ENCODE measurements at places on chromosomes 2 and 18.
A peak's percentile ranks its signal among the peaks of the same experiment; 100 is the strongest.

- no peaks in the 10 kb centered on the region for H3K36me3 ChIP-seq
- no peak overlapping the region for H3K4me3 ChIP-seq
- H3K4me1 ChIP-seq: no peaks in the 10 kb centered on the region
- no peaks in the 10 kb centered on the region for H3K27me3 ChIP-seq
- no peak for DNase-seq
- H3K27ac ChIP-seq: no peak overlapping the region
Observed at GRCh38 chr2:177767768-177768167, 304.8 kb downstream of the PDE11A start.

- H3K27ac ChIP-seq: no peak overlapping the region
- DNase-seq: no peak
- H3K27me3 ChIP-seq: no peaks in the 10 kb centered on the region
- no peak overlapping the region for H3K4me3 ChIP-seq
- no peaks in the 10 kb centered on the region for H3K36me3 ChIP-seq
- H3K4me1 ChIP-seq: peaks cover 15% of the 10 kb centered on the region
Observed at GRCh38 chr2:68426848-68427579, 40.1 kb downstream of the FBXO48 start.

DNA sequence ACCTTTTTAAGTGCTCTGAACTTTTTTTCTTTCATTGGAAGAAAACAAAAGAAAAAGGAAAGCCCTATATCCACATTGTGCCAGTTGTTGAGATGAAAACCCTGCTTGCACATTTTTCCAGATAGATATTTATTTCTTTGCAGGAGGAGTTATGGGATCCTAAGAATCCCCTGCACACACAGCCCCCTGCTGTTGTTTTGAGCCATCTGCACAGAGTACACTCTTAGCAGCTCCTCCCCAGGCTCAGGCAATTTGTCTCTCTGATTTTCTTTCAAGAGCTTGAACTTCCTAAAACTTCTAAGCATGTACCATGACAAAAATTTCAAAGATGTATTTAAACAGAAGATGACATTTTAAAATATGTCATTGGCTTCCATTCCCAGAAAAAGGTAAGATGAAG is 436.9 kb downstream of the METTL4 start:
- no peaks in the 10 kb centered on the region for H3K4me1 ChIP-seq
- no peak overlapping the region for H3K27ac ChIP-seq
- no peak overlapping the region for H3K4me3 ChIP-seq
- H3K36me3 ChIP-seq: no peaks in the 10 kb centered on the region
- H3K27me3 ChIP-seq: no peaks in the 10 kb centered on the region

- no peak for DNase-seq
- no peaks in the 10 kb centered on the region for H3K27me3 ChIP-seq
- H3K4me3 ChIP-seq: no peak overlapping the region
- no peaks in the 10 kb centered on the region for H3K4me1 ChIP-seq
- H3K36me3 ChIP-seq: no peaks in the 10 kb centered on the region
- H3K27ac ChIP-seq: no peak overlapping the region
Observed at GRCh38 chr2:135512099-135512498, 18.9 kb downstream of the ZRANB3 start.

DNA sequence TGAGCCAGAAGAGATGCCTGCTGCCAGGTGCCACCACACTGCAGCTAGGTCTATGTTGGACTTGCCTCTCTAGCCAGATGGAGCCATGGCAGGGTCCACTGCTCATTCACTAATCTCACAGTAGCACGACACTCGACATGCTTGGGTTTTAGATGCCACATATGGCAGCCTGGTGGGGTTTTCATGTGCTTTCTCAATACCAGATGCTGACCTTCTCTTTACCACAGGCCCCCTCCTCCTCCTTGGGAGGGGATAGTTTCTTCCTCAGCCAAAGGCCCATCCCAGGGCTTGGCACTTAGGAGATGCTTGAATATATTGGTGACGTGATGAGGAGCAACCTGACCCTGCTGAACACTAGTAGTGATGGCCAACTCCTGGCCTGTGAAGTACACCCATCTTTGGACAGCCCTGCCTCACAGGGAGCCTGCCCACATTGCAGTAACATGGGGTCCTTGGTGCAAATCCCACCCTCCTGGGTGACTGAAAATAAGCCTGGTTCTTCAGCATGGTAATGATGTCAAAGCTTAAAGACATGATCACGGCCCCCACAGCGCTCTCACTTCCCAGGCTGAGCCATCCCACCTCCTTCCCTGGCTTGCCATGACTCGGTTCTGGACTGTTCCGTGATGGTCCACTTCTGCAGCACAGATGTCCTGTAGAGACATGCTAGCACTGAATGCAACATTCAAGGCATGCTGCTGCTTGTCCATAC is 227.5 kb downstream of the SH3RF3 start:
- no peak for DNase-seq
- H3K4me1 ChIP-seq: no peaks in the 10 kb centered on the region
- H3K4me3 ChIP-seq: no peak overlapping the region
- no peaks in the 10 kb centered on the region for H3K36me3 ChIP-seq

DNA sequence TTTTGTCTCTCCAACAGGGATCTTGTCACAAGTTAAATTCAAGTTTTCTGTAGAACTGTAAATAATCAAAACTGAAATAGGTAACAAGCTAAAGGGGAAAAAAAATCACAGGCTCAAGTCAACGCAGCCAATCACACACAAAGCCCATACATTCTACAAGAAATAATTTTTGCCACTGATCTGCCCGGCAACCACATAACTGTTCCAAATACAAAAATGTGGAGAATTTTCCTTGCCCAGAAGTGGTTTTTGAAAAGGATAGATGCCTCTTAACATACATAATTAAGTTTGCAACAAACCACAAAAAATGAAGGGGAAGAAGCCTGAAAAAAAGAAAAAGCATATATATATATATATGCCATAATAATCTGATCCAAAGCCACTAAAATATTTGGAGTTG is 60.3 kb downstream of the FARSB start:
- H3K4me3 ChIP-seq: no peak overlapping the region
- H3K36me3 ChIP-seq: no peaks in the 10 kb centered on the region
- H3K27ac ChIP-seq: no peak overlapping the region

- no peaks in the 10 kb centered on the region for H3K4me1 ChIP-seq
- DNase-seq: no peak
- no peaks in the 10 kb centered on the region for H3K27me3 ChIP-seq
- no peak overlapping the region for H3K27ac ChIP-seq
Observed at GRCh38 chr2:9288681-9289338, 82.2 kb downstream of the ASAP2 start.

DNA sequence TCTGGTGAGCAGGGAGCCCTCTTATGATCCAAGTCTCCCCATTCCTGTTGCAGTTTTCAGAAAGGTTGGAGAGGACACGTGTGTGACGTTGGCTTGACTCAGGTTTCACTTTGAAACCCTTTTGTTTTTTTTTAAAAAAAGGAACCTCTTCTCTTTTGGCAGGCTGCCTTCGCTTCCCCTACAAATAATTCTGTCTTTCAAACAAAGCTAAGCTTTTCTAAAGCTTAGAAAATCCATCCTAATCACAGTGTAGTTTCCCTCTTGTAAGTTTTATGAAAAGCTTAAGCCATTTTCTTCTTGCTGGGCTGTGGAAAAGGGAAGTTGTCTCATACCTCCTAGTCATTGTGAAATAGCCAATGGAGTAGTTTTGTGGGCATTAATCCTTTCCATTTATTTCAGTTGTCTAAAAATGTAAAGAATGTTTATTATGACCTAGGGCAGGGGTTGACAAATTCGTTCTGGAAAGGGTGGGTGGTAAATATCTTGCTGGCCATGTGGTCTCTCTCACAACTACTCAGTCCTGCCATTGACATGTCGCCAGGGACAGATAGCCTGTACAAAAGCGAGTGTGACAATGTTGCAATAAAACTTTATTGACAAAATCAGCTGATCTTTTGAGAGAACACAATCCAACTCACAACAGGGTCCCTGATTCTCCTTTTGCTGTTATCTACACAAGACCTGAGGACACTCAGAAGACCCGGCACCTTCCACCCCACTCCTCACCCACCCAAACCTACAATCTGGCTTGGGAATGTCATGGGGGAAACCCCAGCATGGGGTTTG is 878.8 kb downstream of the RNF144A start:
- no peak for DNase-seq
- no peaks in the 10 kb centered on the region for H3K36me3 ChIP-seq
- no peak overlapping the region for H3K4me3 ChIP-seq
- H3K27ac ChIP-seq: no peak overlapping the region

DNA sequence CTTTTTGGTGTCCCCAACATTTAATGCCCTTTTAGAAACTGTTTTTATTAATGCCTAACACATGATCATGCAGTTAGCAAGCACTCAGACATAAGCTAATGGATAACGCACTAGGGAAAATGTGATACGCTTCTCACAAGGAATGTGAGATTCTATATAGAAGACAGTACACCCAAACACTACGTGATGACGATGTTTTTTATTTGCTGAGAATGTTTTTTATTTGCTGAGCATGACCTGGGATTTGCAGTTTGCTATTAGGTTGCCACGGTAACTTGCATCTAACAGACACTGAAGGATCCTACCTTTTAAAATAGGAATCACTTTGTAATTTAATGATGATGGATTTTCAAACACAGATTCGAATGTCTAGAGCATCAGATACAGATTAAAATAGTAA is 4.9 kb downstream of the SMC6 start:
- H3K4me1 ChIP-seq: no peaks in the 10 kb centered on the region
- H3K4me3 ChIP-seq: no peak overlapping the region
- no peaks in the 10 kb centered on the region for H3K27me3 ChIP-seq
- no peak for DNase-seq
- peaks cover 7% of the 10 kb centered on the region for H3K36me3 ChIP-seq

DNA sequence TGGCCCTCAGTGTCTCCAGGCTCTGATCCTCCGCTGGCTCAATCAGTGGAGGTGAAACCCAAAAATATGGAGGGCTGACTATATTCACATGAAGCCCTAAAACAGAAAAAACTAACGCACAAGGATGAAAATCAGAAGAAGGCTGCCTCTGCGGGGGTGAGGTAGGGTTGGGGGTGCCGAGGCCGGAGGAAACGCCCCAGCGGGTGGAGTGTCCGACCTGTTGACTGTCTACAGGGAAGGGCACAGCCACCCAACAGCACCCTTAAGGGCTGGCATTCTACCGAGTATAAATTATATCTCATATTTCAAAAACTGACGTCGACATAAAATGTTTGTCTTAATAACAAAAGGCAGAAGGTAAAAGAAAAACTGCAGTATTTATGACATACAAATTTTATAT is 223.5 kb downstream of the HDAC4 start:
- H3K27me3 ChIP-seq: no peaks in the 10 kb centered on the region
- no peak overlapping the region for H3K27ac ChIP-seq
- H3K4me3 ChIP-seq: no peak overlapping the region
- no peaks in the 10 kb centered on the region for H3K36me3 ChIP-seq

- H3K4me1 ChIP-seq: peaks cover 16% of the 10 kb centered on the region
- no peak overlapping the region for H3K27ac ChIP-seq
- H3K27me3 ChIP-seq: no peaks in the 10 kb centered on the region
- no peak for DNase-seq
- no peaks in the 10 kb centered on the region for H3K36me3 ChIP-seq
- no peak overlapping the region for H3K4me3 ChIP-seq
Observed at GRCh38 chr2:108579623-108580022, 45.4 kb downstream of the LIMS1 start.

GRCh38 chr2:234368861-234369261 is 128.0 kb downstream of the ARL4C start:
- H3K27ac ChIP-seq: no peak overlapping the region
- no peaks in the 10 kb centered on the region for H3K27me3 ChIP-seq
- H3K36me3 ChIP-seq: no peaks in the 10 kb centered on the region
- no peak overlapping the region for H3K4me3 ChIP-seq
- DNase-seq: no peak

DNA sequence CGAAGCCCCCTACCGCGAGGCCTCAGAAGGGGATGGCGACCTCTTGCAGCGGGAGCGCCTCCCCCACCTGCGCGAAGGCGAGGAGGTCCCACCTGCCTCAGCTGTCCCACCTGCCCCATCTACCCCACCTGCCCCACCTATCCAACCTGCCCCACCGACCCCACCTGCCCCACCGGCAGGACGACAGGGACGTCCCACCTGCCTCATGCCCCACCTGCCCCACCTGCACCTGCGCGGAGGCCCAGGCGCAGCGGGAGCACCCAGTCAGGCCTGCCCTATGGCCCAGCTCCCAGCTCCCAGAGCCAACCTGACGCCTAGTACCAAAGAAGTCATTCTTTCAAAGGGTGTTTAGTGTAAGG is 489.1 kb upstream of the SMIM21 start:
- no peak overlapping the region for H3K27ac ChIP-seq
- H3K36me3 ChIP-seq: no peaks in the 10 kb centered on the region
- no peak for DNase-seq

DNA sequence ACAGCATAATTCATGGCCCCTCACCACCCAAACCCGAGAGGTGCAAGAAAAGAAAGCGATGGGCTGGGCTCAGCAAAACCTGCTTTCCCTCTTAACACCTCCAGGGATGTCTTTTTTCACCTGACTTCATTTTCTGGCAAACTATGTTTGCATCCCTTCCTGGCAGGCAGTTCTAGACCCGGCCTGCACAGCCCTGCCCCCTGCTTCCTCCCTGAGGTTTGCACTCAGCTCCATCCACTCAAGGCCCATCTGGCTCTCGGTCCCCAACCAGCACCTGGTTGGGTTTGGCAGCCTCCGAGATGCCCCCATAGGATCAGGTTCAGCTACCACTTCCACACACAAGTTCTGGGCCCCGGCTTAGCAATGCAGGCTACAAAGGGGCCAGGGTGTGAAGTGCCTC is 185.7 kb downstream of the SMAD7 start:
- no peaks in the 10 kb centered on the region for H3K27me3 ChIP-seq
- DNase-seq: no peak
- H3K27ac ChIP-seq: no peak overlapping the region

DNA sequence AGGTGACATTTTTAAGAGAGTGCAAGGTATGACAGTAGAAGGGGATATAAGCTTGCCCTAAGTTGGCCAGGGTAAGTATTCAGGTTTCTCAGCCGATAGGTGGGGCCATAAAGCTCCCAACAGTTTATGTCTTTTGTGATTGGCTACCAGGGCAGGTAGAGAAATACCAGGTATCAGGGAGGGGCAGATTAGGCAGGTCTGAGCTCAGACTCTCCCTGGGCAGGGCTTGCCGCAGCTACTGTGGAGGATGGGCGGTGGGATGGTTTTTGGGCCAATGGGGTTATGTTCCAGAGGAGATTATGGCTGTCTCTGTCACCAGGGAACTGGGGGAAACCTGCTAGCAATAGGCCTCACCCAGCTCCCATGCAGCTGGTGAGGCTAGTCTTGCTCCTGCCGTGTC is 211.6 kb downstream of the PTH2R start:
- no peak overlapping the region for H3K4me3 ChIP-seq
- H3K36me3 ChIP-seq: no peaks in the 10 kb centered on the region
- H3K4me1 ChIP-seq: no peaks in the 10 kb centered on the region
- H3K27ac ChIP-seq: no peak overlapping the region

GRCh38 chr2:28754321-28754720 is 2.7 kb downstream of the PPP1CB start:
- peak overlapping the region; percentile 85 for H3K4me3 ChIP-seq
- peak overlapping the region; percentile 98 for H3K27ac ChIP-seq
- peaks cover 45% of the 10 kb centered on the region for H3K4me1 ChIP-seq
- no peaks in the 10 kb centered on the region for H3K36me3 ChIP-seq
- DNase-seq: peak; percentile 22
- no peaks in the 10 kb centered on the region for H3K27me3 ChIP-seq
